ENCODE measurements at places on chromosomes 16 and 17. TPM values are rescaled to one million over a fixed set of nuclear protein-coding genes. Genes with fewer than 3 reads are reported as not detected.

Gene TVP23A
- total RNA-seq: not detected

DNA sequence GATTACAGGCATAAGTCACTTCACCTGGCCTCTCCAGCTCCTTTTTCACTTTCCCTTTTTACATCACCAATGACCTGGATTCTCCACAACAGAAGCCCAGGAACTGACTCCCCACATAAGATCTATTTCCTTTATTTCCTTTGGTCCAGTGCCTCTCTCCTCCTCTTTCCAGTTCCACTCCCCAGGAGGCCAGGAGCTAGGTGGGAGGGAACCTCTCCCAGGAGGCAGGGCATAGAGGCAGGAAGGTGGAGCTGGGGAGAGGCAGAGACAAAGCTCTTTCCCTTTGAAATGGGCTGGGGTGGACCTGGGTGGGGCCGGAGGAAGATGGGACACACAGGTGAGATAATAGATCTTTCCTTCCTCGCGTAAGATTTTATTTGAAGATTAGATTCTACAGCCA lies 318.3 kb upstream of the TNRC6C start:
- peaks cover 16% of the 10 kb centered on the region for H3K27me3 ChIP-seq
- H3K27ac ChIP-seq: no peak overlapping the region
- H3K4me3 ChIP-seq: no peak overlapping the region
- no peak for DNase-seq

GRCh38 chr17:59963738-59964481 lies 630 bp downstream of the RNFT1 start:
- peaks cover 2% of the 10 kb centered on the region for H3K27me3 ChIP-seq
- H3K27ac ChIP-seq: peak overlapping the region; percentile 88
- peak; percentile 53 for DNase-seq

DNA sequence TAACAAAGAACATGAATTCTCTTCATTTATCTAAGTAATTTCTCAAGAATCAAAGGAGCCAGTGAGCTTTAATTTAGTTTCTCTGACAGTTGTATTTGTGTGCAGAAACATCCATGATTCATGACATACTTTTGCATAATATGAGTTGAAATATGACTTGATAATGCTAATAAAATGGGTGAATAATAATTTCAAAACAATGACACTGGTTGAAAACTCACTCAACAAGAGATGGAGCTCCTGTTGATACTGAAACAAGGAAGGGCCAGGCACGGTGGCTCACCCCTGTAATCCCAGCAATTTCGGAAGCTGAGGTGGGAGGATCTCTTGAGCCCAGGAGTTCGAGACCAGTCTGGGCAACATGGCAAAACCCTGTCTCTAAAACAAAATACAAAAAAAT lies 147.0 kb downstream of the MAP2K6 start:
- H3K27me3 ChIP-seq: no peaks in the 10 kb centered on the region
- H3K27ac ChIP-seq: no peak overlapping the region
- DNase-seq: no peak
- H3K4me3 ChIP-seq: no peak overlapping the region
- no peaks in the 10 kb centered on the region for H3K4me1 ChIP-seq

Gene TMEM97
- 34.8 TPM for total RNA-seq

Gene CLN3
- total RNA-seq: 58.4 TPM

Data from activated CD4-positive, alpha-beta T cell treated with anti-CD3 and anti-CD28 coated beads, Interleukin-2, amount 10 ng/mL, durations not matched to agents 7 days and 5 days (primary cell).